ENCODE measurements at places on chromosomes 4 and X. TPM values are rescaled to one million over a fixed set of nuclear protein-coding genes. Genes with fewer than 3 reads are reported as not detected.

- DNase-seq: no peak
Observed at GRCh38 chr4:120723986-120724385, 198.5 kb downstream of the PRDM5 start.

DNA sequence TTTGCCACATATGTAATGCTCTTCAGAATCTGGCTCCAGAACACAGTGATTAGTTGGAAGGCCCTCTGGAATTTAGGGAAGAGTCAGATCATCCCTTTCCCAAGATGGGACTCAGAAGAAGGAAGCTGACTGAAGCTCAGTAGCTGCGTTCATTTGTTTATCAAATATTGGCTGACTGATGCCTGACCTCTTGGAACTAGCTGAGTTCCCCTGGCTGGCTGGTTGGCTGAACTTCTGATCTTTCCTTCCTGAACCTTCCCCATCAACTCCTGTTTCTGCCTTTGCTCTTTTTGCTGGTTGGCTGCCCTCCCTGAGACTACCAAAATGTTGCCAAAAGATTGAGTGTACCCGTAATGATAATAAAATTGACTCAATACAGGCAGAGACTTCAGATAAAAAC is 866.5 kb upstream of the INTU start:
- no peak for DNase-seq

- no peak for DNase-seq
Observed at GRCh38 chr4:6548201-6548881, 26.6 kb upstream of the MAN2B2 start.

DNA sequence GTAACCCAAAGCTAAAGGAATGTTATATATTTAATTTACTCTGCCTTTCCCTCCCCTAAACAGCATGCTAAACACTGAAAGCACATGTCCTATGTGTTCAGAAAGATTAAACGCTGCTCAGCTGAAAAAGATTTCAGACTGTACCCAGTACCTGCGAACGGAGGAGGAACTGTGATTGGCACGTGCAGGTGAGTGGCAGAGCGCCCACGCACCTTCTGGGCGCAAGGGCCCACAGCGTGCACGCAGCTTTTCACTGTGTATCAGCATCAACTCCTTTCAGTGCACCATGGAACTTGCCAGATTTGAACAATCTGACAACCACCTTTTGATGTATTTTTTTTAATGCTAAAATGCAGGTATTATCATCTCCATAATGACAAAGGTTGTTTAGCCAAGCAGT is 87.7 kb downstream of the RFC1 start:
- DNase-seq: no peak

DNA sequence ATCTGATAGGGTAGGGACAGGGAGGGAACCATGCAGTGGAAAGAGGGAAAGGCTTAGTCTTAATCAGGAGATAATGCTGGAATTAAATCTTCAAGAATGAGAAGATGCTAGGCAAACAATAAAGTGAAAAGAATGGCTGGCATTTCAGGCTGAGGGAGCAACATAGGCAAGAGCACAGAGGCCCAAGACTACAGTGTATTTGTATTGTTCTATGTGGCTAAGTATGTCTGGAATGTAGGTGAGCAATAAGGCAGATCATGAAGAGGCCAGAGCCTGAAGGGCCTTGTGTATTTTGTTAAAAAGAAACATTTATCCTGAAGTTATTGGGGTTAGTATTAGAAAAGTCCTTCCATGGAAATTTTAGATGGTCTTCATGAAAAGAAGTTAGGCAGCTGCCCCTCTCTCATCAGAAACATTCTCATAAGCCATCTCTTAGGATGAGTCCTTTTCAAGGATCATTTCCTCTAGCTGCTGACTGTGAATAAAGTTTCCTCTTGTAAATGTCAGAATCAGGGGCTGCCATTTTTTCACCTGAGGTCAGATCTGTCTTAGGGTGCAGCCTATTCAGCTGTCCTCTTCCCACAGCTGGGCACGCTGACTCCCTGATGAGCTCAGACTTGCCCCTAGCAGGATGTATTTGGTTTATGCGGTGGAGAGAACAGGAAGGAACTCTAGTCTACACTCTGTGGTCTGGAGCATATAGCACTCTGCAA is 46.3 kb downstream of the ATP10D start:
- DNase-seq: peak; percentile 27

DNA sequence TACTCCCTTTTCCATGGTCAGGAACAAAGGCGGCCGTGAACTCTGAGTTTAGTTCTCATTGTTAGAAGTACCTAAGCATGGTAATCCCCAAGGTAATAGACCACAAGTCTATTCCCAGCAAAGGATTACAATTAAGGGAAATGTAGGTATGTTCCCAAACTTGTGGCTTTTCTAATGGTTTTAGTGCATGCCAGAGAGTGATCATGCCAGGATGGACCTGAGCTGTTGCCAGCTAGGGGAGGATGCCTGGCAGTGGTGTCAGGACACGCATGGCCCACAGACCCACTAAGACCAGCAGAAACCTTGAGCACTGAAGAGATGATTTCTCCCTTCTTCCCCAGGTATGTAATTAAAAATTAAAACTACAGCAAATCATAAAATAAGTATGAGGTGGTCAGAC is 60.8 kb downstream of the COQ2 start:
- no peak for DNase-seq

Gene CT55
- not detected for total RNA-seq

Gene CYBB
- 3.5 TPM for total RNA-seq
